ENCODE measurements at places on chromosomes 1 and 21.
A peak's percentile ranks its signal among the peaks of the same experiment; 100 is the strongest.

- no peak for DNase-seq
Measured at GRCh38 chr1:232428786-232429530, 201.0 kb downstream of the SIPA1L2 start.

DNA sequence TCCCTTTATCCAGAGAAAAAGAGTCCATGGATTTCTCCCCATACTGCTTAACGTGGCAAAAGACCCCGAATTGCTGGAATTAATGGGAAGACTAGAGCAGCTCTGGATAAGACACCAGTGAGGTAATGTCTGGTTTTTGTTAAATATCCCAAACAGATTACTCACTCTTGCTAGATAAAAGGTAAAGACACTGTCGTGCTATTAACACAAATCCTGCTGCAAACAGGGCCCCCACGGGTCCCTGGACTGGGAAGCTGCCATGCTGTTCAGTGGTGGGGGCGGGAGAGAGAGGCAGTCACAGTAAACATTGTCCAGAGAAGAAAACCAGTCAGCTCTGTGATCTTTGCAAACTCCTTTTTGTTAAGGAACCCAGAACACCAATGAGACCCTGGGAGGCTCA lies 15.2 kb upstream of the SRP9 start:
- DNase-seq: no peak

DNA sequence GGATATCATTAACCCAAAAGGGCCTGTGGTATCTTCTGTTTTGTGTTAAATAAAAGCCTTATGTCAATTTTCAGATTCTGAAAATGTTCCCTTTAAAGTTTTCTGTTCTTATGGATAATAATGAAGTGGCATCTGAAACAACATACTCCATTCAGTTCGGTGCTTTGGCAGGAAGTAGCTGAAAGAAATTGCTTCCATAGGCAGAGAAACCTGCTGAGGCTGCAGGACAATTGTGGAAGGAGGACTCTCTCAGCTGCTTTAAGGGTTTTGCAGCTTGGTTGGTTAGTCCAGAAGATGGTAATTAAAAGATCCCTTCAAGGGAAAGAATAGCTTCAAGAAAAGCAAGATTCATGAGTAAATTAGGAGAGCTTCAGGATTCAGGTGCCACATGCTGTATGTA lies 30.5 kb upstream of the NRIP1 start:
- DNase-seq: no peak

GRCh38 chr1:32470991-32471694 lies 6.3 kb downstream of the ZBTB8B start:
- no peak for DNase-seq

DNA sequence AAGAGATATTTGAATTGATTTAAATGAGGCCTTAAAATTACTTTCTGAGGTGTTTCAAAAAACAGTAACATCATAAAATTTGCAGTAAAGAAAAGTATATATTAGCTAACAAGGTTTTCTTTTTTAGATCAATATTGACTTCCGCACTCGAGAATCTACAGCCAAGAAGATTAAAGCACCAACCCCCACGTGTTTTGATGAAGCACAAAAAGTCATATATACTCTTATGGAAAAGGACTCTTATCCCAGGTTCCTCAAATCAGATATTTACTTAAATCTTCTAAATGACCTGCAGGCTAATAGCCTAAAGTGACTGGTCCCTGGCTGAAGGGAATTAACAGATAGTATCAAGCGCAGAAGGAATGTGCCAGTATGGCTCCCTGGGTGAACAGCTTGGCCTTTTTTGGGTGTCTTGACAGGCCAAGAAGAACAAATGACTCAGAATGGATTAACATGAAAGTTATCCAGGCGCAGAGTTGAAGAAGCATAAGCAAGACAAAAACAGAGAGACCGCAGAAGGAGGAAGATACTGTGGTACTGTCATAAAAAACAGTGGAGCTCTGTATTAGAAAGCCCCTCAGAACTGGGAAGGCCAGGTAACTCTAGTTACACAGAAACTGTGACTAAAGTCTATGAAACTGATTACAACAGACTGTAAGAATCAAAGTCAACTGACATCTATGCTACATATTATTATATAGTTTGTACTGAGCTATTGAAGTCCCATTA lies 3.6 kb downstream of the RGS1 start:
- no peak for DNase-seq

- no peak for DNase-seq
Measured at GRCh38 chr1:209527993-209528717, 55.4 kb upstream of the CAMK1G start.

GRCh38 chr1:5519366-5520135 lies 472.7 kb downstream of the NPHP4 start:
- DNase-seq: no peak

GRCh38 chr1:224540535-224540934 lies 75.6 kb upstream of the CNIH3 start:
- peak; percentile 7 for DNase-seq

- DNase-seq: no peak
Measured at GRCh38 chr1:57473448-57473847, 49.6 kb upstream of the DAB1 start.

GRCh38 chr1:107794571-107794970 lies 170.4 kb downstream of the VAV3 start:
- no peak for DNase-seq

DNA sequence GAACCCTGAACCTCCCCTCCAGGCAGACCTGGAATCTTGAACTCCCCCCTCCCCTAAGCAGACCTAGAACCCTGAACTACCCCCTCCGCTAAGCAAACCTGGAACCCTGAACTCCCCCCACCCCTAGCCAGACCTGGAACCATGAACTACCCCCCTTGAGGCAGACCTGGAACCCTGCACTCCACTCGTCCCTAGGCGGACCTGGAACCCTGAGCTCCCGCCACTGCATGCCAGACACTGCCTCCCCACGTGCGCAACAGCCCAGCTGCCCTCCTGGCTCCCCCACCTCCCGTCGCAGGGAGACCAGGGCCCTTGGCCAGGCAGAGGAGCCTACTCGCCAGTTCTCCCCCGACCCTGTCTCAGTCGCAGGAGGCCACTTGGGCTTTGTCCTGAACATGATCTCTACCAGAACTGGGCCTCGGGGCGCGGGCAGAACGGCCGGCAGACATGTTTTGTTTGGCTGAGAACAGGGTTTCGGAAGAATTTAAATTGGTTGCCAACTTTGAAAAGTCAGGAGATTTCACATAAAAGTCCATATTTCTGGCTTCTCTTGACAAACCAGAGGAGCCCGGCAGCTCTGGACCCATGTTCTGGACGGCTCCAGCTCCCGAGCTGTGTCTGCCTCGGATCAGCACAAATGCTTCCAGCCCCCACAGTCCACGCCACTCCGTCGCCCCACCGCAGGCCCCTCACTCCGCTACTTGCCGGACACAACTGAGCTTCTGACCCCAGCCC lies 9.2 kb upstream of the PLEKHG5 start:
- no peak for DNase-seq

DNA sequence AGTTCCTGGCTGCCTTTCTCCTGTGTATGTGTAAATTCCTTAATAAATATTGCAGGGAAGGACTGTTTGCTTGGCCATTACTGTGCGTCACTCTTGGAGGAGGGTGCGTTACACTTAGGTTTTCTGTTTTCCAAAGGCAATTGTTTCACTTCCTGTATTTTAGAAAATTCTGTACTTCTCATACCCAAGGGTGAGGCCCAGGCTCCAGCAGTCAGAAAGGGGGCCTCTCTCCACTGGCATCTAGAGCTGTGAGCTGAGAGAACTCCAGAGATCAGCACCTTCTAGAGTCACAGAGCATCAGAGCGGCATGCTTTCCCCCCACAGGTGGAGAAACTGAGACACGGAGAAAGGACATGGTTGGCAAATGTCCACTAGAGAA lies 27.0 kb upstream of the ZFP69B start:
- no peak for DNase-seq

- DNase-seq: no peak
Measured at GRCh38 chr1:92756537-92756936, 28.4 kb downstream of the EVI5 start.

DNA sequence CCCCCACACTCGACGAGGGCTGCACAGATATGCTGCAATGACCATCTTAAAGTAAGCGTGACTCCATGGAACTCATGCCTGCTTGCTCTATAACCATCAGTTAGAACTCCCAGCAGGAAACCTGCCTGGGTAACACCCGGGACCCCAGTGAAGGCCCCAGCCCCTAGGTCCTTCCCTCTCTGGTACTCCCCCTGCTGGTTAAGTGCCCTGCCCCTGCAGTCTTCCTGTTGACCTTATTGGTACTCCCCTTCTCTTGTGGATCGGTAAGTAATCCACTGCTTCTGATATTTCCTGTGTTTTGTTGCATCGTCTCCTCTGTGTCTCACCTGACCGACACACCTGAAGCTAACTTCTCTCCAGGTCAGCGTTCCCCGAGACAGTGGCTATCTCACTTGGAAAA lies 104.8 kb upstream of the COG2 start:
- DNase-seq: no peak

- no peak for DNase-seq
Measured at GRCh38 chr1:204408074-204408507, 3.5 kb downstream of the PPP1R15B start.

DNA sequence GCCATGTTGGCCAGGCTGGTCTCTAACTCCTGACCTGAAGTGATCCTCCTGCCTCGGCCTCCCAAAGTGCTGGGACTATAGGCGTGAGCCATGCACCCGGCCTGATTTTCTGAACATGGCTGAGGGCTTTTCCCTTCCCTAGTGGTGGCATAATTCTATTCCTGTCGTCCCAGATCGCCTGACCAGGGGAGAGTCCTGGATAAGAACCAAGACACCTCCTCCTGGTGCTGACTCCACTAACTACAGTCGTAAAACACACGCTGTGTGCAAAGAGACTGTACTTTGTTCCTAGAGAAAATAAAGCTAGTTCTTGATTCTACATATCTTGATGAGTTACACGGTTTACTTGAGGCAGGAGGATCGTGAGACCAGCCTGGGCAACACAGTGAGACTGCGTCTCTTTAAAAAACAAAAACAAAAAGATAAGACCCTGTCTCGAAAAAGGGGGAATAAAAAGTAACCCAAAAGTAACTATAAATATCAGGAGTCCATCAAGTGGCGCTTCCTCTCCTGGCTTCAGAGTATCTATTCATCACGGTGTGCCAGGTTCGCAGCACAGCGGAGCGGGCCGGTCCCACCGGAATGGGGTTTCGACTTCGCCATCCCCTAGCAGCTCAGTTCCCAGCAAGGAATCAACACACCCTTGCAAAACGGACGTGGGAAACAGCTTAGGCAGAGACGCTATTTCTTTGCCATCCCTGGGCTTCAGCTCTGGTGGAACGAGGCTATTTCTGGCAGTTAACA lies 973 bp downstream of the SDF4 start:
- no peak for DNase-seq

- DNase-seq: no peak
Measured at GRCh38 chr1:169885207-169885606, 8.5 kb downstream of the SCYL3 start.

DNA sequence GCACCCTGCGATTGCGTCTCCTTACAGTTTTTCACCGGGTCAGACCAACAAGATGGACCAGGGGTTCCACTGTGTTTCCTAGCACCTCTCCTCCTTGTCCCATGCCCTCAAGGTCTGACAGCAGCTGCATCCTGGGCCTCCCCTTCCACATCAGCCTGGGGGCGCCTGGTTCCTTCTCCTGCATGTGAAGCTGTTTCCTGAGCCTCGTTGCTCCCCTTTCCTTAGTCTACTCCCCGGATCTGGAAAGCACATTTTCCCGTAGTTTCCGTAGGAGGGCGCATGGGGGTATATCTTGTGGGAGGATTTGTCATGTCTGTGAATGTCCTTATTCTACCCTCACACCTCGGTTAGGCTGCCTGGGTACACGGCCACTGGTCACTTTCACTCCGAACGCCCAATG lies 6.1 kb downstream of the PRDM15 start:
- no peak for DNase-seq

DNA sequence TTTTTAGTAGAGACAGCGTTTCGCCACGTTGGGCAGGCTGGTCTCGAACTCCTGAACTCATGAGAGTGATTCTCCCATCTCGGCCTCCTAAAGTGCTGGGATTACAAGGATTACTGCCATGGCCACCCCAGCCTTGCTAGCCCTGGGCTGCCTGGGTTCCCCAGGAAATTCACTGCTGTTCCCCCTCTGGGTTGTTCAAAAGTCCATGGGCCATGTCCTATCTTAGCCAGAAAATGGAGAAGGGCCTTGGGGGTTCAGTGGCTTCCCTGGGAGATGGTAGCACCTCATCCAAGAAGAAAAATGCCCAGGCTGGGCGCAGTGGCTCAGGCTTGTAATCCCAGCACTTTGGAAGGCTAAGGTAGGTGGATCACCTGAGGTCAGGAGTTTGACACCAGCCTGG lies 20.9 kb downstream of the SLC26A9 start:
- no peak for DNase-seq

GRCh38 chr1:48007047-48007446 lies 9.9 kb upstream of the TRABD2B start:
- DNase-seq: no peak

DNA sequence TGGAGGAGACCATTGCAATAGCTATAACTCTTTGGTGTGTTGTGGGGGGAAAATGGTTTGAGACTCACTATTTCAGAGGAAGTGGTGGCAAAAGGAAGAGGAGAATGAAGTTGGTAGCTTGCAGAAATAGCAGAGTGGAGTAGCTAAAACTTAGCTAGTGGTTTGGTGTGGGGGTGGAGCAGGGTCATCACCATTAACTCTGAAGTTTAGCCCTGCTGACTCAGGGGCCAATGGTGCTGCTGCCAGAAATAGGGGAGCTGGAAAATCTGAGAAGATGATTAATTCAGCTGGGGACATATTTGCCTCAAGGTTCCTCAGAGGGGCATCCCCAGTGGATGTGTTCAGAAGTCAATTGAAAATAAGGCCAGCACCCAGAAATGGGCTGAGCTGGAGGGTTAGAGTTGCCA lies 65.4 kb downstream of the RUNX1 start:
- DNase-seq: no peak

DNA sequence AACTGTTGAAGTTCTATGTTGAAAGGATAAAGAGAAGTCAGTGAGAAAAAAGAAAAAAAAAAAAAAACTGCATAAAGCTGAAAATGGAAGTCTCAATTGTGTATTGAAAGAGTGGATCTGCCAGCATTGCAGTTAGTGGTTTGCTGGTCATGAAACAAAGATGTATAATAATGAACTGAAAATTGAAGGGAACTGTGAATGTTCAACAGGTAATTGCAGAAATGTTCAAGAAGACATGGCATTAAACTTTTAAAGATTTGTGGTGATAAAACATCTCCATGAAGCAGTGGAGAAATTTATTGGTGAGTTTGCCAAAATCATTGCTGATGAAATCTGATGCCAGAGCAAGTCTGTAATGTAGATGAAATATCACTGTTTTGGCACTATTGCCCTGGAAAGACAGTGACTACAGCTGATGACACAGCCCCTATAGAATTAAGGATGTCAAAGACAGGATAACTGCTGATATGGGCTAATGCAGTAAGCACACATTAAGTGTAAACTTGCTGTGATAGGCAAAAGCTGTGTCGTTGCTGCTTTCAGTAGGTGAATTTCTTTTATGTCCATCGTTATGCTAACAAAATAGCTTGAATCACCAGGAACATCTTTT lies 71.0 kb downstream of the RD3 start:
- DNase-seq: no peak

Data from NCI-H1092 (cell line).